ENCODE measurements at places on chromosomes 12 and 14.

DNA sequence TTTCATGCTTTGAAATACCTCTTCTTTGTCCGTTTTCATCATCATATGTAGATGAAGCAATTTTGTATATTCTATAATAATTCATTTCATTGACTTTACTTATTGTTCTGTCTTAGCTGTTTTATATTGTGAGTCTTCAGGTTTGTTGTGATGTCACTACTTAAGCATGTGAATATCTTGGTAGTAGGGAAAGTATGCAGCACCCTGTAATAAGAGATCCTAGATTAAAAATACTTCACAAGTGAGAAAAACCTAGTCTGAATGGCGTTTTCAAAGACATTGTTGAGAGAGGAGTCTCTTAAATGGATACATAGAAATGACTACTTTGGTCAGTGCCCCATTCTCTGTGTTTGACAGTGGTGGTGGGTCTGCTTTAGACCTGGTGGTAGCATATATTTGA is 61.4 kb downstream of the SLC16A7 start:
- DNase-seq, result no peak

- peak; percentile 74 for DNase-seq
Measured at GRCh38 chr14:77459072-77459723, 1.3 kb downstream of the AHSA1 start.

- no peak for DNase-seq
Measured at GRCh38 chr12:9214534-9214933, 6.3 kb upstream of the PZP start.

- DNase-seq, result no peak
Measured at GRCh38 chr12:96919510-96920210, 12.6 kb downstream of the NEDD1 start.

DNA sequence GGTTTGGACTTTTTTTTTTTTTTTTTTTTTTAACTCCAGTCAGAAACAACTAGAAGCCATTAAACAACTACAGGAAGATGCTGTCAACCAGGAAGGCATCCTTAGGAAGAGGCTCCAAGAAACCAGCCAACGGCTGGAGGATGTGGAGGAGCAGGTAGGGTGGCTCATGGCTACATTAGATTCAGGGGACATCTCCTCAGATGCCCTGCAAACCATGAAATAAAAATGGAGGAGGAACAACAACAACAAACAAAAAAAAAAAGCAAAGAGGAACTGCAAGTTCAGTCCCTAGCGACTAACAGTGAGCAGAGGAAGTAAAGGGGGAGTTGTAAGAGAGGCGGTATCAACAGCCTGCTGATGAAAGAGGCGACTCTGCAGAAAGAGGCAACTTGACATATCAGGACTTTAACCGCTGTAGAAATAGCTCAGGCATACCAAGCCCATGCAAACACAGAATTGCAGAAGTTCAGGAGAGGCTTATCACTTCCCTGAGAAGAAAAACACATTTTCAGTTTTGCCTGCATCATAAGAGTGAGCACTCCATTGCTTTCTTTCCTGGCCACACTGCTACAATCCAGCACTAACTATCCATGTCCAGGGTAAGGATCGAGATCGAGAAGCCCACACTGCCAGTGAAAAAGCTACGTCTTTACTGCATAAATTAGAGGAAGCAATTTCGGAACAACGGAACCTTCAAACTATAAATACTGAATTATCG is 103.5 kb upstream of the BCAT1 start:
- DNase-seq, result peak; percentile 36

DNA sequence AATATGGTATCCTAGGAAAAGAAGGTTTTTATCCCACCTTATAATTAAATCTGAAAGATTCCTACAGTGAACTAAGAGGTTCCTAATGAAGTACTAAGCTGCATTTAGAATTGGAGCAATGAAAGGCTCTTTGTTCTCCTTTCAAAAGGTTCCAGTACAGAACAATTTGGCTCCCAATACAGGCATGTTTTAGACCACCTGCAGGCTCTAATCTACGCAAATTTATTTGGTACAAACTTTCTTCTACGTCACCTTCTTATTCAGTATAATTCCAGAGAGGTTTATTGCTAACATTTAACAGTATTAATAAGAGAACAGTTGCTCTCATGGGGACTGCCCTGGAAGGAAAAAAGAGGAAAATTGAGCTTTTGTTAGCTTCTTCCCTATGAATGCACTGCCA is 37.6 kb upstream of the SLCO1C1 start:
- DNase-seq, result no peak

DNA sequence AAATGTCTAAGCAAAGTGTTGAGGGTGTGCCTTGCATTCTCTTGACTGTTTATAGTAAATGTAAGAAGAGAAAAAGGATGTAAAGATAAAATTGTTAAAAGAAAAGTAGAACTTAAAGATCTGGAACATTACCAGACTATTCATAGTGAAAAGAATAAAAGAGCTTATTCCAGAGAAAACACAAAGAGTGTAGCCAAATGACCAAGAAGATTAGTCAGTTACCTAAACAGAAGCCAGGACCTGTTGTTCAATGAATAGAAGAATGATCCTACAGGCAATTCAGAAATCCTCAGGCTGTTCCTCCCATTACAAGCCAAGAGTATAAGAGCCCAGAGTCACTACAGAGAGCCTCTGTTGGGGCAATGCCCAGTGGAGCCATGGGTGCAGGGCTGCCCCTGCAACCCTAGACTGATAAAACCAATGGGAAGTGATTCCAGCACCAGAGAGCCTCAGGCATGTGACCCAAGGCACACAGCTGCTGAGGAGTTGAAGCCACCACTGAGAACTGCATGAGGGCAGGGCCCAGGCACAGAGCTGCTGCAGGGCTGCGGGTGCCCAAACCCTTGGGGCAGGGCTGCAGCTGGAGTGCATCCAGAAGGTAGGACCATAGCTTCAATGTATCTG is 91.1 kb upstream of the SLC38A4 start:
- no peak for DNase-seq

DNA sequence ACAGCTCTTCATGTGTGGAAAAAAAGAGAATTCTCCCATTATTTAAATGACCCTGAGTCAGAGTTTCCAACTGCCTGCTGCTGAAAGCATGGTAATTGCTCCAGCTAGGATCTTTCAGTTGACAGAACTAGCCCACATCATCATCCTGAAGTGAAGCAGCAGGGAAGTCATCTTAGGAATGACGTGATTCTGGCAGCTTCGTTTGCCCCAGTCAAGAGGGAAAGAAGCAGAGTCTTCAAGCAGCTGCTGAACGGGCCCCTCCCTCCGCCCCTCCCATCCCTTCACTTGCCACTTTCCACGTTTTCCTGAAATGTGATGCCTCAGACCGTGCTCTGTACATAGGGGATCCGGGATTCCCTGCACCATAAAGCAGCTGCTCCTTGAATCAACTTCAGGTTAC is 455.0 kb upstream of the TMEM132C start:
- DNase-seq, result no peak

- DNase-seq, result peak; percentile 39
Measured at GRCh38 chr12:49903700-49904423, at the start of gene FAIM2. TSS of gene FAIM2 (minus strand) at chr12:49903900. CDS start at chr12:49903792, 108 bp downstream.

DNA sequence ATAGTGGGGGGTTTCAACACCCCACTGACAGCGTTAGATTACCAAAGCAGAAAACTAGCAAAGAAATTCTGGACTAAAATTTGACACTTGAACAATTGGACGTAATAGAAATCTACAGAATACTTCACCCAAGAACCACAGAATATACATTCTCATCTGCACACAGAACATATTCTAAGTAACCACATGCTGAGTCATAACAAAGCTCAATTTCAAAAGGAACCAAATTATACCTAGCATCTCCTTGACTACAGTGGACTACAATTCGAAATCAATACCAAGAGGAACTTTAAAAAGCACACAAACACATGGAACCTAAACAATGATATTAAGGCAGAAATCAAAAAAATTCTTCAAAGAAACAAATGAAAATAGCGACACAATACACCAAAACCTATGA is 871.6 kb upstream of the MDGA2 start:
- no peak for DNase-seq

- no peak for DNase-seq
Measured at GRCh38 chr12:108857158-108857407, 300 bp downstream of the SSH1 start.

- no peak for DNase-seq
Measured at GRCh38 chr12:67541625-67541991, 106.9 kb upstream of the DYRK2 start.

DNA sequence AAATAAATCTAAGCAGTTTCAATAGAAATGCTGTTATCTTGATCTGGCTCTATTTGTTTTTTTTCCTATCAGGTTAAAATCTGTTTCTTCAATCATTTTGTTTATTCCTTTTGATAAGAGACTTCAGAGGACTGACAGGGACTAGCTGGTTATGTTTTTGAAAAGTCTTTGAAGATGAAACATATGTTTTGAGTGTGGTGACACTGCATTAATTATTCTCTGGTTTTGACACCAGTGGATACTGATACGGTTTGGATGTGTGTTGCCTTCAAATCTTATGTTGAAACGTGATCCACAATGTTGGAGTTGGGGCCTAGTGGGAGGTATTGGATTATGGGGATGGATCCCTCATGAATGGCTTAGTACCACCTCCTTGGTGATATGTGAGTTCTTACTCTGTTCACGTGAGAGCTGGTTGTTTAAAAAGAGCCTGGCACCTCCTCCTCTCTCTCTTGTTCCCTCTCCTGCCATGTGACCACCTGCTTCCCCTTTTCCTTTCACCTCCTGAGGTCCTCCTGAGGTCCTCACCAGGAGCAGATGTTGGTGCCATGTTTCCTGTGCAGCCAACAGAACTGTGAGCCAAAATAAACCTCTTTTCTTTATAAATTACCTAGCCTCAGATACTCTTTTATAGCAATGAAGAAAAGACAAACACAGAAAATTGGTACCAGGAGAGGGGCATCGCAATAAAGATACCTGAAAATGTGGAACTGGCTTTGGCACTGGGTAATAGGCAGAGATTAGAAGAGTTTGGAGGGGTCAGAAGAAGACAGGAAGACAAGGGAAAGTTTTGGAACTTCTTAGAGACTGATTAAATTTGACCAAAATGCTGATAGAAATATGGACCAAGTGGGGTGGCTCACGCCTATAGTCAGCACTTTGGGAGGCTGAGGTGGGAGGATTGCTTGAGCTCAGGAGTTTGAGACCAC is 23.0 kb downstream of the RASSF3 start:
- DNase-seq, result no peak

DNA sequence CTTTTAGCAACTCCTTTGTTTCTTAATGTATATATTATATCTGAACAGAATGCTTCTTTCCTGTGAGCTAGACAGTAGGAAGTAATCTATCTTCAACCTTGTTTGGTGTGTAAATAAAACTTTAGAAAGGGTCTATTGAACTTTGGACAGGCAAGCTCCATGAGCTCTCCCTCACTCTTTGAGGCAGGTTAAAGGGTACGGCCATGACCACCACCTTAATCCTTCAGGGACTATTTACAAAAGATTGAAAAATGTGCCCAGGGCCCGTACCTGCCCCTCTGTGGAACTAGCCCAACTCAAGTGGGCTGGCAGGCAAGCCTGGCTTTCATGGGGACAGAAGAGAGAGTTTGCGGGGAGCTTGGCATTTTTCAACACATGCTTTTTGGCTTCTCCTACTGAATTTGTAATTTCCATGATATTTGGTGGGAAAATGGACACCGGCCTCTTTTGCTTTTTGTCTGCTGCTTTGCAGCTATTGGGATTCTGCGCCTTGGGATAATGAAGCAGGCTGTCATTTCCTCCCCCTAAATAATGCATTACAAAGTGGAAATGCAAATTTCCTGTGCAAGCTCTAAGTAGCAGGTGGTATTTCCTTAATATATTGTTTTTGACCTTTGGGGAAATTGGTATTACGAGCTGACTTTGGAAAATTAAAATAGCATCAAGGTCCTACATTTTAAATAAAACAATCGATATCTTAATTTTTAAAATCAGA is 106.0 kb downstream of the HMGA2 start:
- no peak for DNase-seq

DNA sequence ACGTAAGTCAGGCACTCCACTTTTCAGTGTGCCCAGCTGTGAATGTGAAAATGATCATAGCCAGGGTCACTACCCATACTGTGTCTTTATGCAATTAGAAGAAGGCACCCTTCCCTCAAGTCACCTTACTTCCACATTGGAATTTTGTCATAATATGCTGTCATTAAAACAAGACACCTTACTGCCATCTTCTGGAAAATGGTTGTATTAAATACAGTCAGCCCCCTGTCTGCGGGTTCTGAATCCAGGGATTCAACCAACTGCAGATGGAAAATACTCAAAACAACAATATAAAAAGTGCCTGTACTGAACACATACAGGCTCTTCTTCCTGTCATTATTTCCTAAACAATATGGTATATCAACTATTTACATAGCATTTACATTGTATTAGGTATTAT is 70.2 kb upstream of the TBX5 start:
- DNase-seq, result no peak

DNA sequence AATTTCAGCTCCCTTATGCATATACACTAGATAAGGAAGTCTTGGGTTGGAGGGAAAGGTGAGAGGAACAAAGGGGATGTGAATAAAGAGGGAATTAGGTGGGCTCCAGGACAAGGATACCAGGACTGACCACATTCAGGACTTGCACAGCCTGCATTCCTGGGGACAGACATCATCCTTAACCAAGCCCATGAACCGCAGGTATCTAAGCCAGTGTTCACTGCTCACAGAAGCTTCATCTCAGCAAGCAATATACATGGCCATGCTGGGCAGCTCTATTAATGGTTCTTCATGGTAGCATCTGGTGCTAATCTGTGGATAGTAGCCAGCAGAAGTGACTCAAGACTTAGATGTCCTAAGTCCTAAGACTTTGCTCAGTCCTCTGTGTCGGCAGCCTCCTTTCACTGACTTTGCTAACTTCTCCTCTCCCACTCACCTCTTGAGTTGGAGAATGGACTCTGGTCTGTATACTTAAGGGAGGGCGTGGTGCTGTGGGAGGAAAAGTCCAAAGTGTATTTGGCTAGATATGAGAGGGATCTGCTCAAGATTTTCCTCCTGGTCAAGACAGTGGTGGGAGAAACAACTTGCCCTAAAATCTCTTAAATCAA is 136.1 kb downstream of the ASCL1 start:
- no peak for DNase-seq

DNA sequence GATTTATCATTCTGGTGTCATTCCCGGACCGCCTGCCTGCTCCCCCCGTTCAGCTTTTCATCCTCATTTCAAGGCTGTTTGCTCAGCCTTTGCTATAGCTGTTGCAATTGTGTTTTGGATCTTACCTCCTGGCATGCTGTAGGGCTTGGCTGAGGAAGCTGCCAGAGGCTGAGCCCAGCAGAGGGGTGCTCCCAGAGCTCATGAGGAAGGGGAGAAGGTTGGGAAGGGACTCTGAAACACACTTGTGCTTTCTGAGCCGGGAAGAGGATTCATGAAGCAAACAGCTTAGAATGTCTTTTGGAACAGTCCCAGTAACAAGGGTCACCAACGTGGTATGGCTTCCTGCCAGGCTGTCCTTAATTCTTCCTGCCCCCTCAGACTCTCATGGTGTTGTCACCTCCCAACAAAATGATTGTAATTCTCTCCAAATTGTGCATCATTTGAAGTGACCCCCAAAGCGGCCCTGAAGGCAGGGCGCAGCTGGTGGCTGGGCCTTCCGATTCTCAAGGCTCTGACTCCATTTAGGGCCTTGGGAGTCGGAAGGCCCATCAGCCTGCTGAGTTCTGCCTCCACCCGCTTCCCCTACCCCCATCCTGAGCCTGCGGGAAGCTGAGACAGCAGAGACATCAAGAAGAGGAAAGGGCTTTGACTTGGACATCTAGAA is 111.9 kb upstream of the ARHGAP5 start:
- DNase-seq, result no peak
